ENCODE measurements at places on chromosomes 5 and 9.

DNA sequence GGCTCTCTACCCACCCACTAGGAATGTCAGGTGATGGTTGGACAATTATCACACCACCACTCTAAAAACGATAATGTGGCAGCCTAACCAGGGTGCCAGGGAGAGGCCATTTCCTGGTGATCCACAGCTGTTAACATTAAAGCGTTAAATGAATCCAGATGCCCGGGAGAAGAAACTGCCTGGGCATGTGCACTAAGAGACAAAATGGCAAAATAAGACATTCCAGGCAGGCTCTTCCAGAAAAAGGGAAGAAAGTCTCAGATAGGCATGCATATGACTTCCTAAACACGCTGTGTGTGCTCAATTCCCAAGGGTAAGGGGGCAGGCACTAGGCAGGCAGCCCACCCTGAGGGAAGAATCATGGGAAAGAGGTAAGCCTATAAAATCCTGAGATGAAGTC is 4.6 kb upstream of the TXN start:
- DNase-seq, result no peak

DNA sequence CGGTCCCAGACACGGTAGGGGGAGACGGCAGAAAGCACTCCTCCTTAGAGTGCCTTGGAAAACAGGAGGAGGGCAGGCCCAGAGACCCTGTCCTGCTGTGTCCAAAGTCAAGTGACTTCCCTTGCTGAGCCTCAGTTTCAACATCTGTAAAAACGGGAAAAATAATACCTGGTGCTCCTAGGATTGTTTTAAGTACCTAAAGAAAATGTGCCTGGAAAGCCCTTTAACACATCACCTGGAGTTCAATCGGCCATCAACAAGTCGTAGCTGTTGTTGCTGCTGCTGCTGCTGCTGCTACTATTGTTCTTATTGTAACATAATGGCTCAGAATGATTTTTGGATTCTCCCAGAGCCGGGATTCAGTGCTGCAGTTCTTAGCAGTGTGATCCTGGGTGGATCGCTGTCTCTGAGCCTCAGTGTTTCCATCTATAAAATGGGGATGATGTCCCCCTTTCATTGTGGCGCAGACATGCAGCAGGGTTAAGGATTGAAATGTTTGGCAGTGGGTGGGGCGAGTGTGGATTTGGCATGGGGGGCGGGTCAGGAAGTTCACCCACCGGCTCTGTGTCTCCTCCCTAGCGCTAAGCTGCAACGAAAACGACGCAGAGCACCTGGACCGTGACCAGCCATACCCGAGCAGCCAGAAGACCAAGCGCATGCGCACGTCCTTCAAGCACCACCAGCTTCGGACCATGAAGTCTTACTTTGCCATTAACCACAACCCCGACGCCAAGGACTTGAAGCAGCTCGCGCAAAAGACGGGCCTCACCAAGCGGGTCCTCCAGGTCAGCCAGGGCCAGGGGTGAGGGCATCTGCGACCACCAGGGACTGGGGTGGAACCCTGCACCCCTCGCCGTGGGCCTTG is 9.2 kb downstream of the LHX2 start:
- no peak for DNase-seq

GRCh38 chr9:13026956-13027355 is 252.1 kb downstream of the LURAP1L start:
- no peak for DNase-seq

DNA sequence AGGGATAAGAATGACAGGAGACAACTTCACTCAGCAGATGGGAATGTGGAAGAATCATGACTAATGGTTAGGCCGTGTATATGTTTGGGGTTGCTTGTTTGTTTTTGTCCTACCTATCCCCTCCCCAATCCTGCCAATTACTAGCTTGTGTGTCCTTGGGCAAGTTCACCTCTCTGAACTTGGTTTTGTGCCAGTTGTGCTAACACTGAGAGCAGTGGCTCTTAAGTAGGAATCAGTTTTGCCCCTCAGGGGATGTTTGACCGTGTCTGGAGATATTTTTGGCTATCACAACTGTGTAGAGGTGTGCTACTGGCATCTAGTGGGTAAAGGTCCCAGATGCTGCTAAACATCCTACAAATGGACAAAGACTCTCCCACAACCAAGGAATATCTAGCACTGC is 287.0 kb downstream of the DMRT2 start:
- DNase-seq, result no peak

GRCh38 chr5:160938532-160938931 is 86.5 kb upstream of the ATP10B start:
- DNase-seq, result no peak

DNA sequence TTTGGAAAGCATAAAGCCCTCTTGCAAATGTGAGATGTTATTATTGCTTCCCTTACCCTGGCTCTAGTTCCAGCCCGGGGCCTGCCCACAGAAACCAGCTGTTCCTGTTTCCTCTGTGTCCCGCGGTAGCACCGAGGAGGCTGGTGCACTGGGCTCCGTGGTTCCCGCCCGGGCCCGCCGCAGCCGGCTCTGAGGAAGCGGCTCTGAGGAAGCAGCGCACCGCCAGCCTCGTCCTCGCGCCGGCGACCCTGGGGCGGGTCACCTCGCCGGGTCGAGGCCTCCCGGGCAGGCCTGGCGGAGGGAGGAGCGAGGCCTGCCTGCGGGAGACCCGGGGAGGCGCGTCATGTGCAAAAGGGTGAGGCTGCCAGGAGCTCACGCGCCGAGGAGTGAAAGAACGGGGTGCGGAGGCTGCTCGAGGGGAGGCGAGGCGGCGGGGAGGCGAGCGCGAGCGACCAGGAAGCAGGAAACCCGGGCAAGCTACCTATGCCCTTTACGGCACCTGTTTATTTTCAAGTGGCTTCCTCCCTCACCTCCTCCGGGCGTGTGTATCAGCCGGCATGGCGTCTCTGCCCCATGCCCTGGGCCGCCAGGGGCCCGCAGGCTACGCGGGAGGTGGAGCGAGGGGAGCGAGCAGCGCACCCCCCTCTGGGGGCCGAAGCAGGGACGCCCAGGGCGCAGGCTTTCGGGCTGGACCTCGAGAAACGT is 61.3 kb upstream of the MEGF10 start:
- DNase-seq, result peak; percentile 2

- no peak for DNase-seq
These were observed 2.8 kb downstream of the PLK2 start for GRCh38 chr5:58457050-58457449.

- no peak for DNase-seq
These were observed 52.9 kb upstream of the PAPPA start for GRCh38 chr9:116100711-116101121.

- DNase-seq, result no peak
These were observed 26.5 kb upstream of the KCNN2 start for GRCh38 chr5:114335391-114335790.

DNA sequence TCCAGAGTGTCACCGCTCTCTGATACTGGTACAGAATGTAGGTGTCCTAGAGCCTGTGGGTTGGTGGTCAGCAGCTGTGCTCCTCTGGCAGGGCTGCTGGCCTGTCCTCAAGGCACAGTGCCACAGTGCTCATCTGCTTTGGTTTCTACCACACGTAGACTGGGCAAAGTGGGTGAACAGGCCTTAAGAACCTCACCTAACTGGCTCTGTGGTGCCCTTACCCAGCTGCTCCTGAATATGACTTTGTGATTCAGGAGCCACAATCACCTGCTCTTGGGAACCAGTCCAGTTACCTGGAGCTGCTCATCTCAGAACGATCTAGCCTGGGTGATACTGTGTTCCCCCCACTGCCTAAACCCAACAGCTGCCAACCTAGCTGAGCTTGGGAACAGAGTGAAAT is 6.4 kb downstream of the NOP16 start:
- DNase-seq, result no peak

DNA sequence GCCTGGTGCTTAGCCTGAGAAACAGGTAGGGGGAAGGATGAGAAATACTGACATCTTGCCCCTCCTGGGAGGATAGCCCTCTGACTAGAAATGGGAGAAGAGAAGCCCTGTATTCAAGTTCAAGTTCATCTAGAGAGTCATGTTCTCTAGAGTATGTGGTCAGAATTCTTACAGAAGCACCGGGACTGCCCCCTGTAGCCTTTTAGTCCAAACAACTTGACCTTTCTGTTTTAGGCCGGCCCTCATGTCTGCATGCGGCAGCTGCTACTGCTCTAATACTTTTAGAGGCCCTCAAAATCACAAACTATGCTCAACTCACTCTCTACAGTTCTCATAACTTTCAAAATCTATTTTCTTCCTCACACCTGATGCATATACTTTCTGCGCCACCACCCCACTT is 47.7 kb downstream of the PHAX start:
- no peak for DNase-seq
